ENCODE measurements at places on chromosomes 16 and 17.

DNA sequence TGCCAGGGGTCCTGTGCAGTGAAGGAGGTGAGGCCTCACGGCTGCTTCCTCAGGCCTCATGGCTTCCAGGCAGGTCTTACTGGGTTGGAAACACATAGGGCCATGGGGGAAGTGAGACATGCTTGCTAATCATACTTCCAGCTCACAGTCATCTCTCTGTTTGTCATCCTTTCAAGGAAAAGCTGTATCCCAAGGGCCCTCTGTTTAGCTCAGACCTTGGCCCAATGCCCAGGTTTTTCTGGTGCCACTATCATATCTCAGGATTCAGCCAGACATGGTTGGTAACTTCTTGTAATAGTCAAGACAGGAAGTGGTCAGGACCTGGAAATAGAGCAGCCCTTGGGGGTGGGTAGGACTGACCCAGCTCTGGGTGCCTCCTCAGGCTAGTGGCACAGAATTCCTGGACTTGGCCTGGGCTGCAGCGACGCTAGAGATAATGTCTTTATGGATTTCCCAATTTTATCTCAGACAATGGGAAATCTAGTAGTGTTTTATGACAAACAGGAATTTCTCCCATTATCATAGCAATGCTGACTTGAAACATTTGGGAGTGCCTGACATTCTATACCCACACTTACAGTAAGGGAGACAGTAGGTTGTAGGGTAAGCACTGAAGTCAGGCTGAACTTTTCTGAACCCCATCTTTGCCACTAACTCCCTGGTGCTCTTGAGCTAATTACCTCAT lies 13.5 kb upstream of the ITGB3 start:
- DNase-seq, result peak; percentile 89

DNA sequence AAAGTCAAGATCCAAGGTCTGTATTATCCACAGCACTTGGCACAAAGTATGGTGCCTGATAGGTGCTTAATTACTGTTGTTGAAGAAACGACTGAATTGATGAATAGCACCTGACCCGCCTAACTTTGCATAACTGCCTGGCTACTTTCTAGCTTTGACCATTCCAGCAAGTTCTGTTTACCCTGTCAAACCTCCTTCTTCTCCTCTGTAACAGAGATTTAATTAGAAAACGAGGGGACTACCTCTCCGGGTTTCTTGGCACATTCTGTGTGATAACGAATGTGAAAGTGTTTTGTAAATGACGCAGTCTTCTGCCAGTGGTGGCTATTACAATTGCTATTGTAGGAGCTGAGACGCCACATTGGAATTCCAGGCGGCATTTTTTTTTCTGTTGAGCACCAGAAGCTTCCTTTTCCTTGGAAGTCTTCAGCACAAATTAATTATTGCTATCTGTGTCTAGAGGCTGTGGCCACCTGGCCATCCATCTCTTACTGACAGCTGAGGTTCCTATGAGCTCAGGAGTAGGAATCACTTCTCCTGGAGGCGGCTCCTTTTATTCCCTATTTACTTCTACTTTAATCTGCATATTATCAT lies 522.9 kb downstream of the HS3ST4 start:
- DNase-seq, result no peak

GRCh38 chr16:81493755-81494433 lies 49.3 kb downstream of the CMIP start:
- peak; percentile 28 for DNase-seq

- peak; percentile 84 for DNase-seq
These were observed 77.2 kb downstream of the C17orf67 start for GRCh38 chr17:56756536-56756935.

- DNase-seq, result no peak
These were observed 15.3 kb downstream of the CA7 start for GRCh38 chr16:66859397-66860068.

- no peak for DNase-seq
These were observed 28.4 kb upstream of the TMC5 start for GRCh38 chr16:19389246-19389645.

- no peak for DNase-seq
These were observed 141.8 kb downstream of the PITPNC1 start for GRCh38 chr17:67518876-67519275.

- peak; percentile 61 for DNase-seq
These were observed 194.5 kb downstream of the FOXL1 start for GRCh38 chr16:86772671-86773353.

DNA sequence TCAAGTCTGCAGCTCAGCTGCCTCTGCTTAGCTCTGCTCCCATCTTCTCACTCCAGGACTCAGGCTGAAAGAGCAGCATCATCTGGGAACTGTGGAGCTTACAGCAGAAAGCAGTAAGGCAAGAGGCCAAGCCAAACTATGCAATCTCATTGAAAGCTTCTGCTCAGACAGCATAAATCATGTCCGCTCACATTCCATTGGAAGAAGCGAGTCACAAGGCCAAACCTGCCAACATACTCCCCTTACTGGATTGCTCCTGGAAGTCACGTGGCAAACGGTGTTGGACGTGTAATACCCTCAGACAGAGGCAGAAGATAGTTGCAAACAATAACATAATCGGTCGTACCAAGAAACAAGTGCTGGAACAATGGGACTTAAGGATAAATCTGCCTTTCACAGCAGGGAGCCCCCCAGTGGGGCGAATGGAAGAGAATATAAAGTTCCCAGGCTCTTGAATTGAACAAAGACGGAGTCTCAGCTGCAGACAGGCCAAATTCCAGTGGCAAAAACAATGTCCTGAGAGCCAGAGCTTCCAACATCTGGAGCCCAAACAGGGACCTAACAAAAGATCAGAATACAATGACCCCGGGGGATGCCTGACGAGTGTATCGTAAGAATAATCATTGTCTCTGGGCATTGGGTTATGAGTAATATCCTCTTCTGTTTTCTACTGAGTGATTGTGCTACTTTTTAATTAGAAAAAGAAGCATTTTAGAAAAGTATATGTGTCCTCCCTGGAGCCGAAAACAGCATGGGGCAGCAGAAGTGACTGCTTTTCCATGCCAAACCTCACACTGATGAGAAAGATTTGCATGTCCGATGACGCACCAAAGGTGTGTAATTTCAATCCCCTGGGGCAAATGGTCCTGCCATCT lies 68.4 kb downstream of the CMC2 start:
- DNase-seq, result peak; percentile 95
